ENCODE measurements at places on chromosomes 3 and 15.
A peak's percentile ranks its signal among the peaks of the same experiment; 100 is the strongest.

DNA sequence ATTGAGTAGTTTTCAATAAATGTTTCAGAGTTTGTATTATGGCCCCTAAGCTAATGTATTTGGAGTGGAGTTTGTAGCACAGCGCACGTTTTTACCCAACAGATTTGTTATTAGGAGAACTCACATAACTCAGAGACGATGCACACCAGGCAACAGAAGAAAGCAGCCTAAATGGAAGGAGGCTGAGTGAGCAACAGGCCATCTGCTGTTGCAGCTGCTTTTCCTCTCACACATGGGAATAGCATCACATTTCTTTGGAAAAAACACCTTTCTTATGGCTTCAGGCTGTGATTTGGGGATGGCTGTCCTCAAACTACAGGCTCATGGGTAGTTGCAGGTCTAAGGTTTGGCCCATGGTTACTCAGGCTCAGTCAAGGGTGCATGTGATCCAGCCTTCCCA lies 469.3 kb upstream of the MCTP2 start:
- DNase-seq, result no peak

DNA sequence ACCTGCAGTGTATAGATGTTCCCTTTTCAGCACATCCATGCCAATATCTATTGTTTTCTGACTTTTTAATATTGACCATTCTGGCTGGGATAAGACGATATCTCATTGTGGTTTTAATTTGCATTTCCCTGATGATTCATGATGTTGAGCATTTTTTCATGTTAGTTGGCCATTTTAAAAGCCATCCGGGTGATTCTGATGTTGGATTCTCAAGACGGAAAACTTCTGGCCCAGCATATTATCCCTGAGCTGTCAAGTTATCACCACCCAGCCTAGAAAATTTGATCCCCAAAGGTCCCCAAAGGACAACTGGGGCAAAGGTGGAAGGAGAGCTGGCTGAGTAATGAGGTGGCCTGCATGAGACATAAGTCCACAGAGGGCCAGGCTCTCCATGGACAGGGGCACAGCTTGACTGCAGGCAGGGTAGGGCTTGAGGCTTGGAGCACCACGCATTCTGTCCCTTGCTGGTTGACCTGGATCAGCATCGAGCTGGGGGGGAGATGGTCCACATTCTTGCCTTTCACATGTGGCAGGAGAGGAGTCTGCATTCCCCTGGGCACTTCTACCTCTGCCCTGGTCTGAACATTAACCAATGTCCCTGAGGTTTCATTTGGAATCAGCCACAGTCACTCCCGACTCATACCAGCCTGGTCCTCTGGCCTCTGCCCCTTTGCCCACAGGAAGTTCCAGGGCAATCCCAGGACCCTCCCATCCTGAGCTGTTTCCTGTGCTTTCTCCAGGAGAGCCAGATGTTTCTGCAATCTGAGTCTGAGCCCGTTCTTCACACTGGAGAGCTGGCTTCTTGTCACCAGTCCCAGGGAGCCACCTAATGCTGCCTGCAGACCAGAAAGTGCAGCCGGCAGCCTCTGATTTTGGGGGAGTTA lies 69.2 kb downstream of the ISG20 start:
- no peak for DNase-seq

GRCh38 chr15:69082554-69082953 lies 68.1 kb downstream of the NOX5 start:
- DNase-seq, result no peak

DNA sequence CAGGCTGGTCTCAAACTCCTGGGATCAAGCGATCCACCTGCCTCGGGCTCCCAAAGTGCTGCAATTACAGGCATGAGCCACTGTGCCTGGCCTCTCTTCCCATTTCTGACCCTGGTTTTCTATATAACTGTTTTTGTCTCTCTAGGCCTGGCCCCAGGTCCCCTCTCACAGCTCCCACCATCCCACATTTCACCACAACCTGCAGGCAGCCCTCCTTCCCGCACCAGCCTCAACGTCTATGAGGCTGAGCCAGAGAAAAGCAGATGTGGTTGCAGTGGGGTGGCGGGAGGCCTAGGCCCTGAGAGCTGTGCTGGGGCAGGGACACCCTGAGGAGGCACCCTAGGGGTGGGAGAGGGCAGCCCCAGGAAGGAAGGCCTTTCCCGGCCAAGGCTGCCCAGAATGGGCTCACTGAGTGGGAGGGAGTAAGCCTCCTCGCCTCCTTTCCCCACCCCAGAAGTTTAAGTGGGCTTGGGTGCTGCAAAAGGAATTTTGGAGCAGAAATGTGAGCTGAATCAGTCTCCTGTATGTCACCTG lies 99.7 kb downstream of the LSM3 start:
- no peak for DNase-seq

DNA sequence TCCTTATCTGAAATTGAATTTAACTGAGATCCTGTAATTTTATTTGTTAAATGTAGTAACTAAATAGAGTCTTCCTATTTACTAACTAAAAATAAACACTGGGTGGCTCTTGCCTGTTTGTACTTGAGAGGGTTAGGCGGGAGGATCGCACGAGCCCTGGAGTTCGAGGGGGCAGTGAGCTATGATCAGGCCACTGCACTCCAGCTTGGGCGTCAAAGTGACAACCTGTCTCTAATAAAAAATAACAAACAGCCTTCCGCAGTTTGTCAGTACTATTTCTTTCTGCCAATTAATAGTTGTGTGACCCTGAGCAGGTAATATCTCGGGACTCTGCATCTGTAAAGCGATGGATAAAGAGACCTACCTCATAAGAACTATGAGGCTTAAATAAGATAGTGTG lies 768 bp upstream of the PDE12 start:
- no peak for DNase-seq

GRCh38 chr15:78540871-78541743 lies 863 bp downstream of the PSMA4 start:
- DNase-seq, result no peak

DNA sequence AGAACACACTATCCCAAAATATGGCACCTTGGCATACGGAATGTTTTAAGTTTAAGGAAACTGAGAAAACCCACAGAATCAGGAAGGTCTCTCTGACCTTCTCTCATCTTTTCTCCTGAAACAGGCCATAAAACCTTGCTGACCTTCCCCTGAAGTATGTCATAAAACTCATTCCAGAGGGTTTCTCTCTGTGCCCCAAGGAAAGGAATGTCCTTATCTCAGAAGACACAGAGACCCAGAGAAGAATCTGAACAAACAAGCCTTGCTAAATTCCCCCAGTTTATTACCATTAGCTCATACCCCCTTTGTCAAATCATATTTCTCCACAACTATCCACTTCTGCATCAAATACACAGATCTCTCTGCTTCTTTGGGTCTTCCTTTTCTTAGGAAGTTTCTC lies 603.1 kb downstream of the MCTP2 start:
- DNase-seq, result no peak

DNA sequence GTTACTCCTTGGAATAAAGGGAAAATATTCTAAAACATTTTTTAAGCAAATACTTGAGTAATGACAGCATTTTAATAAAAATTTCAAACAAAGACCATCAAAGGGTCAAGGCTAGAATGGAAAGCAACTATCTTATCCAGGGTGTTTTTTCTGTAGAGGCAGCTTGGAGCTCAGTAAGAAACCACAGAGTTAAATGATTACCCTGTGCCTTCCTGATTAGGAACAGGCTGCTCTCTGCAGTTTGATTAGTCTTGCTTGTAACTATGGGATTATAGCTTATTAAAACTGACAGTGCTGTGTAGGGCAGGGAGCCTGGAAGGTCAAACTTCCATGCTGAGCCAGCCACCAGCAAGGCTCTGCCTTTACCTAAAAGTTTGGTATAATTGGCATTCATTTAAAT lies 33.1 kb downstream of the QTRT2 start:
- no peak for DNase-seq

DNA sequence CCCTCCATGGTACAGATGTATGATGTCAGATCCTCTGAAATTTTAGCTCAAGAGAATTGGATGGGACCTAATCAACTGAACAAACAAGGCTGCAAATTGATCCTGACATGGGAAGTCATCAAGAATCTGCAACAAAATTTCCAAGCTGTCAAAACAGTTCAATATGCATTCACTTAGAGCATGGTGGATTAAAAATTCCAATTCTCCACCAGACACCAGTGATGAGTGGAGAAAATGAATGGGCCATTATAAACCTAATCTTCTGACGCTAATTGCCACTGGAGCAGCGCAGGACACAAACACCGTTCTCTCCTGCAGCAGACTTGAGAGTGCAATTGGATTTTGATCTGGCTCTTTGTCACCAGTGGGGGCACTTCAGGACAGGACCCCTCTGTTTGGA lies 94.2 kb downstream of the MINAR1 start:
- no peak for DNase-seq

- DNase-seq, result no peak
Observed at GRCh38 chr3:24518990-24519367, 24.3 kb upstream of the THRB start.

GRCh38 chr15:71114887-71115566 lies at the start of gene THSD4:
THSD4 (plus strand) TSS chr15:71115471.
- DNase-seq, result peak; percentile 70

- DNase-seq, result no peak
Observed at GRCh38 chr3:129015388-129016105, 14.4 kb downstream of the EFCC1 start.

DNA sequence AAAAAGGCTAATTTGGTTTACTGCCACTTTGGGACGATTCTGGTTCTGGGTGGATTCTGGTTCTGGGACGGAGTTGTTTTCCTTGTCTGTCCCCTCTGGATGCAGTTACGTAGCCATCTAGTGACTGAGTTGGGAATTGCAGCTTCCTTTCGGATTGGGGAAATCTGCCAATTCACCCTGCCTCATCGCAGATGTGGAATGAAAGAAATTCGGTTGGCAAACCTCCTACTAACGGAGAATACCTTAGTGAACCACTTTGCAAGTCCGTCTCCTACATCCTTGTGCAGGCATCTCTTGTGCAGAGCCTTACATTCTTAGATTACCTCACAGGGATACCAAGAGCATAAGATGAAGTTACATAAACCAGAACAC lies 31.5 kb upstream of the AP4E1 start:
- peak; percentile 43 for DNase-seq

GRCh38 chr3:141191097-141191749 lies 40.4 kb upstream of the PXYLP1 start:
- DNase-seq, result no peak

DNA sequence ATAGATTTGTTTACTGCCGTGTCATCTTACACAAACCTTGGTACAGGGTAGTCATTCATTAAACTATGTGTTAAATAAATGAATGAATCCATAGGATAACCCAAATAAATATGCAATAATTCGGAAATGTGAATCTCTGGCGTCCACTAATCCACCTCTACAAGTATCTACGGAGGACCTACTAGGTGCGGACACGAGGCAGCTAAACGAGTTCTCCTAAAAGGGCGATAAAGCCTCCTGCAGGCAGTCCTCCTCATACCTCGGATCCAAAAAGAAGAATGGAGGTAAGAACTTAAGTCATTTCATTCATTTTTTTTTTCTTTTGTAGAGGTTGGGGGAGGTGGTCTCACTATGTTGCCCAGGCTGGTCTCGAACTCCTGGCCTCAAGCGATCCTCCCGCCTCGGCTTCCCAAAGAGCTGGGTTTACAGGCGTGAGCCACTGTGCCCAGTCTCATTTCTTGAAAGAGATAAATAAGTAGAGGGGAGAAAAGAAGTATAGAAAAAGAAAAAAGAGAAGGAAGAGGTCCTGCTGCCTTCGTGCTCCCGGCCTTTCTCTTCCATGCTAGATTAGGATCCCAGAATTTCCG lies 706 bp upstream of the RPL35A start:
- no peak for DNase-seq

DNA sequence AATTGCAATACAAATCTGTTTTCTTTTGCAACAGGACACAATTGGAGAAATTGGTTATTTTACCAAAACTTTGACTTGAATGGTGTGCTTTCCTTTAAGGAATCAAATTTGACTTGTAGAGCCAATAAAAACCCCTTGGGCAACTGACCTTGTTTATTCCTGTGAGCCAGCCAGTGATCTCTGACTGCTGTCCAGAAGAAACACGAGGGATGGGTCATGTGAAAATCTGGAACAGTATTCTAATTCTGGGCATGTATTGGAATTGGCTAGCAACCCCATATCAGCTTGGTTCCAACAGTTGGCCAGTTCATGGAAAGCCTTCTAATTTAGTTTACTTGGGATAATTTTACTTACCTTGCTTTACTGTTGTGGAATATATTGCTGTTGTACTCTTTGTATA lies 19.1 kb upstream of the HHATL start:
- DNase-seq, result no peak

DNA sequence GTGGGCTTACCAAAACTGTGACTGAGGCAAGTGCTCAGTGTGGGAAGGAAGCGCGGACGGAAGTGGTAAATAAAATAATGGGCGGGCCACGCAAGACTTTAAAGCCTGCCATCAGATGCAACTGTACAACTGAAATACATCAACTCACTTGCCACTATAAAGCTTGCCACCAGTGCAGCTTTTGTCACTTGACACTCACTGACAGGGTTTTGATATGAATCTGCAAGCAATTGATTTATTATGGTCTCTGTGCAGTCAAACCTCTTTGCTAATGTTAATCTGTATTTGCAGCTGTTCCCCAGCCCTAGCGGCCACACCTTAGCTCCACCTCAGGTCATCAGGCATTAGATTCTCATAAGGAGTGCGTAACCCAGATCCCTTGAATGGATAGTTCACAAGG lies 2.3 kb upstream of the GFM1 start:
- DNase-seq, result no peak

DNA sequence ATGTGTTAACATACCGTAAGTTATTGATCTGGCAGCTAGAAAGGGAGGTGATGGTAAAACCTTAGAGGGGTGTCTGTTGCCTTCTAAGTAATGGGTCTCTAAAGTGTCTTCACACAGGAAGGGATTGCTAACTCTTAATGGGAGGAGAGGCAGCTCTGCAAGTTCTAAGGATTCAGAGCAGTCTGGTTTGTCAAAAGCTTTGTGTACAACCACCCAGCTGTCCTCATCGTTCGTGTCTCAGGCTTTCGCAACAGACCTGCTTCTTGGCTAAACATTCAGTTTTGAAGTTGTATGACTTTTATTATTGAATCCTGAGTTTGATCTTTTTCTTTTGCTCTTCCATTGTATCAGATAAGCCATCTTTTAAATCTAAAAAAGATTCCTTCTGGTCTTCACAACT lies 404.9 kb downstream of the SQOR start:
- DNase-seq, result no peak

DNA sequence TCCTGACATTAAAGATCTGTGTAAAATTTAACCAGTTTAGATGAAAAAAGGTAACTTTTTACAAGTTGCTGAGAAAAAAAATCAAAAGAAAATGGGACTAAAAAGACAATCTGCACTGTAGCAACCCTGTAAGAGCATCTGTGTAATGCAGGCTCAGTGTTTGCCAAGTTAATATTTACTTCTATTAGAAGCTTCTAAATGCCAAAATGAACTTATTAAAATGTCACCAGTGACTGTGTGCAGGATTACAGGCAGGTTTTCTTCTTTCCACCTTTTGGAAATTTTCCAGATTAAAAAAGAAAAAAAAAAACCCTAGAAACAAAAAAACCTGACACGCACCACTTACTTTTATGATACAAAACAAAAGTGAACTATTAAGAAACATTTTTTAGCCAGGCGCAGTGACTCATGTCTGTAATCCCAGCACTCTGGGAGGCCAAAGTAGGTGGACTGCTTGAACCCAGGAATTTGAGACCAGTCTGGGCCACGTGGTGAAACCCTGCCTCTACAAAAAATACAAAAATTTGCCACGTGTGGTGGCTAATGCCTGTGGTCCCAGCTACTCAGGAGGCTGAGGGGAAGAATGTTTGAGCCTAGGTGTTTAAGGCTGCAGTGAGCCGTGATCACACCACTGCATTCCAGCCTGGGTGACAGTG lies 87.2 kb downstream of the TJP1 start:
- no peak for DNase-seq

- DNase-seq, result no peak
Observed at GRCh38 chr3:149744151-149744550, 8.1 kb downstream of the COMMD2 start.

- DNase-seq, result no peak
Observed at GRCh38 chr3:80606073-80606472, 838.3 kb upstream of the ROBO1 start.
